ENCODE measurements at places on chromosomes 13 and 19.
A peak's percentile ranks its signal among the peaks of the same experiment; 100 is the strongest.

GRCh38 chr13:105764486-105764885 lies 771.0 kb downstream of the EFNB2 start:
- no peak overlapping the region for H3K27ac ChIP-seq
- H3K36me3 ChIP-seq, result no peaks in the 10 kb centered on the region
- no peak for DNase-seq
- H3K4me1 ChIP-seq, result no peaks in the 10 kb centered on the region
- H3K4me3 ChIP-seq, result no peak overlapping the region
- no peaks in the 10 kb centered on the region for H3K27me3 ChIP-seq

- DNase-seq, result no peak
- H3K27ac ChIP-seq, result no peak overlapping the region
- no peak overlapping the region for H3K4me3 ChIP-seq
- no peaks in the 10 kb centered on the region for H3K27me3 ChIP-seq
Measured at GRCh38 chr19:57034544-57034943, 85.2 kb upstream of the USP29 start.

DNA sequence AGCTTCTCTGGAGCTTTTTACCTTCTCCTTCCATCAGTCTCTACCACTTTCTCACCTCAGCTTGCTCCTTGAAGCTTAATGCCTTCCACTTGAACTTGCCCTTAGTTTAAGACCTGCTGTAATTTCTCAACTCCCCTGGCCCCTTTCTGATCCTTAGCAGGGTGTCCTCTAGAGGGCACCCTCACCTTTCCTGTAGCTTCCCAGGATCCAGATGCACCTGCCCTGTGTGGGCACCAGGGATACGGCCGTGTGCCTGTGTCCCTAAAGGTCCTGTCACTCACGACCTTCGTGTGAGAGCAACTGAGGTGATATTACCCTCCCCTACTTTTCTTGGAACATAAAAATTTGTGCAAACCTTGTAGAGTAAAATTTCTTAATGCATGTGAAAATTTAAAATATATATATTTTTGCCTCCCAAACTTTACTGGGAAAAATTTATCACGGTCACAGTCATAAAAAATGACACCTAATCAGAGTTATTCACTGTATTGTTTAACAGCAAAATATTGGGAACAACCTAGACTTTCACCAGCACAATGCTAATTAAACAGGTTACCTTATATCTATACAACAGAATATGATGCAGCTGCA lies 46.4 kb downstream of the PSG3 start:
- no peak for DNase-seq
- H3K4me3 ChIP-seq, result no peak overlapping the region
- H3K4me1 ChIP-seq, result no peaks in the 10 kb centered on the region
- no peak overlapping the region for H3K27ac ChIP-seq
- H3K36me3 ChIP-seq, result no peaks in the 10 kb centered on the region

DNA sequence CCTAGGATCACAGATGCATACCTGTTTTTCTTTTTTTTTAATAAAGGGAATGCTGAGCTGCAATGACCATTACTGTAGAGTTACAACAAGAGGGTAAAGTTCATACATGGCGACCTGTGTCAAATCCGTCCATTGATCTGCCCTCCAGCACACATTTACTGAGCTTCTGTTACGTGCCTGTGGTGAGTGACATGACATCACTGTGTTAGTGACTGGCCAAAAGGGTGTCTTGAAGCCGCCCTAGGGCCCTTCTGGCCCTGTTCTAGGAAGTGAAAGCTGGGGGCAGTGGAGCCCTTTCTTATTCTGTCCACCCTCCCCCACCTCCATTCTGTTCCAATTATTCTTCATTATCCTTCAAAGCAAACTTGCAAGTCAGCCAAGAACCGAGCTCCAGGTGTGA lies 66.3 kb downstream of the ZIC5 start:
- H3K27ac ChIP-seq, result no peak overlapping the region
- H3K4me1 ChIP-seq, result peaks cover 7% of the 10 kb centered on the region
- DNase-seq, result no peak
- peaks cover 36% of the 10 kb centered on the region for H3K27me3 ChIP-seq

DNA sequence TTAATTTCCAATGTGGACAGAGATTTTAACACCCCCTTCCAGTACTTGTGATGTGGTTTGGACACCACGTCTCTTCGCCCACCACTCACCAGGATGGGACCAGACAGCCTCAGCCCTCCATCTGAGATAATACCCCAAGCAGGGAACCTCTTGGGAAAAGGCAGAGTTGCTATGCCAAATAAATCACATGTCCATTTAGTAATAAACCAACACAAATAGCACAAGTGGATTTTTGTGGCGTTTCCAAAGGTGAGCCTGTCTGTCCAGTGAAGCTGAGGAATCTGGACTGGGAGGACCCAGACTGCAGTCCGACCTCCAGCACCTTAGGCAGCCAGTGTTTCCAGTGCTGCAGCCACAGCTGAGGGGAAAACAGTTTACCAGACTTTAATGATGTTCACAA lies 34.1 kb upstream of the GAS6 start:
- H3K4me1 ChIP-seq, result no peaks in the 10 kb centered on the region
- H3K27ac ChIP-seq, result no peak overlapping the region
- H3K27me3 ChIP-seq, result peaks cover 53% of the 10 kb centered on the region
- no peak for DNase-seq
- peaks cover 2% of the 10 kb centered on the region for H3K36me3 ChIP-seq

DNA sequence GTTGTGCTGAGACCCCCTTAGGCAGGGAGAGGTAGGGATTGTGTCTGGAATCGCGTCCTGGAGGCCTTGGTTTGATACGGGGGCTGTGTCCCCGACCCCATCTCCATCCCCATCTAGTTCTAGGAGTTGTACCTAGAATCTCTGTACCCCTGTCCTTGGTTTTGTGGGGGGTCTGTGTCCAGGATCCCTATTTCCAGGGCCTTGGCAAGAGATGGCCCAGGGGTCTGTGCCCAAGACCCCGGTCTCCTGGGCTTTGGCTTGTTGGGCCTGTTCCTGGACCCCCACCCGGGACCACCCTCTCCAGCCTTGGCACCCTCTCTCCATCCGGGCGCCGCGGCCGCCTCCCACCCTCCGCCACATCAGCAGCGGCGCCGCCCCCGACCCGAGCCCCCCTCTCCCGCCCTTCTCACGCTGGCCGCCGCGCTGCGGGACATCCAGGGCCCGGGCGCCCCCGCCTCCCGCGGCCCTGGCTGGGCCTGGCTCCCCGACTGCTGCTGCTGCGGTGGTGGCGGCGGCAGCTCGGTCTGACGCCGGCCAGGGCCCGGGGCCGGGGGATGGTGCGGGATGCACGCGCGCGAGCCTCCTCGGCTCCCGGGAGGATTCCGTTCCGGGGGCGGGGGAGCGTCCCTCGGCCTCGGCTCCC lies at the start of gene NUMBL:
Gene NUMBL (minus strand): TSS at position 602 of the 643 bp plus-strand sequence. CDS start 168 bp downstream, at position 434.
- no peak for DNase-seq
- H3K36me3 ChIP-seq, result peaks cover 4% of the 10 kb centered on the region
- H3K27ac ChIP-seq, result peak within 1 kb of the TSS; percentile 63

- no peaks in the 10 kb centered on the region for H3K27me3 ChIP-seq
- no peak for DNase-seq
- no peak overlapping the region for H3K4me3 ChIP-seq
- peaks cover 21% of the 10 kb centered on the region for H3K36me3 ChIP-seq
- H3K4me1 ChIP-seq, result peaks cover 6% of the 10 kb centered on the region
- H3K27ac ChIP-seq, result no peak overlapping the region
Measured at GRCh38 chr13:72842991-72843390, 61.1 kb downstream of the PIBF1 start.

DNA sequence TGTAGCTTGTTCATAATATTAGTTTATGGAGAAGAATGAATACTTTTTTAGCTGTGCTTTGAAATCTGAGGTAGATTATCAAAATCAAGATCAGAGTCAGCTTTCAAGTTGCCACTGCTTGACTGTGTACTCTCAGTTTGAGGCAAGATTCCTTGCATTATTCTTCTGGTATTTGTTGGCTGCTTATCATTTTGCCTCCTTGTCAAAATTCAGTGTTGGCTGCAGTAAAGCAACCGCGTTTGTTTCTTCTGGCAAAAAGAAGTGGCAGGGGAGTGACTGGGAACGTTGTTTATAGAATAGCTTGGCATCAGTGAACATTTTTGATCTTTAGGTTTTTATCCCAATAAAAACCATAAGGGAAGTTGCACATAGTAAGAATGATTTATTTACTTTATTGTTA lies 419.3 kb upstream of the GPC6 start:
- DNase-seq, result no peak
- no peaks in the 10 kb centered on the region for H3K27me3 ChIP-seq
- no peak overlapping the region for H3K27ac ChIP-seq
- H3K4me1 ChIP-seq, result no peaks in the 10 kb centered on the region
- no peaks in the 10 kb centered on the region for H3K36me3 ChIP-seq

GRCh38 chr13:113412440-113412839 lies 40.8 kb downstream of the ADPRHL1 start:
- H3K4me3 ChIP-seq, result no peak overlapping the region
- no peak overlapping the region for H3K27ac ChIP-seq
- peaks cover 10% of the 10 kb centered on the region for H3K27me3 ChIP-seq
- no peaks in the 10 kb centered on the region for H3K4me1 ChIP-seq

- H3K36me3 ChIP-seq, result peaks cover 18% of the 10 kb centered on the region
- peak overlapping the region; percentile 90 for H3K27ac ChIP-seq
- peak overlapping the region; percentile 84 for H3K4me3 ChIP-seq
- no peaks in the 10 kb centered on the region for H3K27me3 ChIP-seq
Measured at GRCh38 chr19:58361900-58362271, 665 bp downstream of the ZNF497 start.

DNA sequence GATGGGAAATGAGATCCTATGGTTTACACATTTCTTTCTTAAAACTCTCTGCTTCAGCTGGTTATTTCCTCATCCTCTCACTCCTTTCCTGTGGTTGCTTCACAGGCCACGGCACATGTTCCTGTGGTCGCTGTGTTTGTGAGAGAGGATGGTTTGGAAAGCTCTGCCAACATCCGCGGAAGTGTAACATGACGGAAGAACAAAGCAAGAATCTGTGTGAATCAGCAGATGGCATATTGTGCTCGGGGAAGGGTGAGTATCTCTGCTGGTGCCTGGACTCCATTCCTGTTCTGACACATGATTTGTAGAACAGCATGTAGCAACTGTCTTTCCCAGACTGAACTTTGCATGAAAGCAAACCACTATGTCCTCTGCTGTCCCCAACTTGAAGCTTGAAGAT lies 254.2 kb downstream of the ITGBL1 start:
- H3K36me3 ChIP-seq, result no peaks in the 10 kb centered on the region
- peaks cover 15% of the 10 kb centered on the region for H3K4me1 ChIP-seq
- no peak overlapping the region for H3K27ac ChIP-seq
- no peak for DNase-seq
- peaks cover 46% of the 10 kb centered on the region for H3K27me3 ChIP-seq

GRCh38 chr19:43318203-43318602 lies 35.3 kb upstream of the CD177 start:
- H3K27ac ChIP-seq, result no peak overlapping the region
- H3K4me3 ChIP-seq, result no peak overlapping the region
- no peaks in the 10 kb centered on the region for H3K36me3 ChIP-seq
- H3K4me1 ChIP-seq, result no peaks in the 10 kb centered on the region
- no peak for DNase-seq

- peaks cover 34% of the 10 kb centered on the region for H3K4me1 ChIP-seq
- peaks cover 30% of the 10 kb centered on the region for H3K36me3 ChIP-seq
- H3K4me3 ChIP-seq, result peak overlapping the region; percentile 79
- peak overlapping the region; percentile 81 for H3K27ac ChIP-seq
Measured at GRCh38 chr19:18919900-18920214, 342 bp downstream of the DDX49 start.

DNA sequence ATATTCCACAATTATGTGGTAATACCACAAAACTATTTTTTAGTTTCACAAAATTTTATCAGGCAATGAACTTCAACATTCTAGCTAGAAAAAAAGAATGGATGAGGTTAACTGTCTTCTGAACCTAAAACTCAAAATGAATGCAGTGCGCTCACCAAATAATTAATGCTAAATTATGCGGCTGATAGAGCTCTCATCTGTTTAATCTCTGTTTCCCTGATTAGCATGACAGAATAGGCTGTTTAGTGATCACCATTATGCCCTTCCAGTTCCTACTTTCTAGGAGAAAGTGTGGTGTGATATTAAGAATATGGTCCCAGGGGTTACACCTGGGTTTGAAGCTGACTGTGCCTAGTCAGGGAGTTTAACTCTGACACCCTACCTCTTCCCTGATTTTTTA lies 42.8 kb upstream of the POSTN start:
- H3K4me1 ChIP-seq, result no peaks in the 10 kb centered on the region
- no peak overlapping the region for H3K4me3 ChIP-seq
- no peaks in the 10 kb centered on the region for H3K27me3 ChIP-seq
- no peak for DNase-seq
- H3K27ac ChIP-seq, result no peak overlapping the region

- peaks cover 4% of the 10 kb centered on the region for H3K36me3 ChIP-seq
- no peaks in the 10 kb centered on the region for H3K4me1 ChIP-seq
- DNase-seq, result no peak
Measured at GRCh38 chr19:8334458-8335342, 8.4 kb downstream of the KANK3 start.

DNA sequence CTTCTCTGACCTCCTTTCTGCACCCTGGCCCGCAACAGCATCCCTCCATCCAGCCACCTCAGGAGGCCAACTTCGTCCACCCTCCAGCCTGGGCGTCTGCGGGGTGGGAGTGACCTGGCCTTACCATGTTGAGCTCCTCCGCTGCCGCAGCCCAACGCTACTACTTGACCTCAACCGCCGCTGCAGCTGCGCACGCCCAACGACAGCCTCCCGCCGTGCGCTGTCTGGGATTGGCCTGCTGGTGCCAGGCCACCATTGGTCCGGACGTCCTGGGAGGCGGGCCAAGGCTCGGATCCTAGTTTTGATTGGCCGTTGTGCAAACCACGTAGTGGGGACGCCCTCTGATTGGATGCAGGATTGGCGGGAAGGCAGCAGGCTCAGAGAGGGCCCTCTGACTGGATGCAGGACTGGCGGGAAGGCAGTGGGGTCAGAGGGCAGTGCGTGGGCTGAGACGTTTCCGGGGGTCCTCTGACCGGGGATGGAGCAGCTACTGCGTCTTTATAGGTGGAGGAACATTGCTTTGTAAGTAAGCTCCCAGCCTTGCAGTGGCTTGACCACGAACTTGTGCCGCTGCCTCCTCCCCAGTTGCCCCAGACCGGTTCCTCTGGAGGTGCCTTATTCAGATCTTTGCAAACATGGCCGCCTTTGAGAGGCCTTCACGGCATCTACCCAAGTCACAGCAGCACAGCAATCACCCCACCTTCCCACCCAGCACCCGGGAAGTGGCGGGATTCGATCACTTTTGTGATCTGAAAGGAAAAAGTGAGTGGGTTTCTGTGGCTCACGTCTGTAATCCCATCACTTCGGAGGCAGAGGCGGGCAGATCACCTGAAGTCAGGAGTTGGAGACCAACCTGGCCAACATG lies at the start of gene TUBA3C:
Gene TUBA3C (minus strand): TSS at position 204 of the 865 bp plus-strand sequence. CDS start 77 bp downstream, at position 127.
- no peak within 1 kb of the TSS for H3K4me3 ChIP-seq
- H3K27me3 ChIP-seq, result no peaks in the 10 kb centered on the region
- no peaks in the 10 kb centered on the region for H3K36me3 ChIP-seq
- DNase-seq, result no peak
- H3K27ac ChIP-seq, result no peak within 1 kb of the TSS
- H3K4me1 ChIP-seq, result no peaks in the 10 kb centered on the region
